M059J (cell line): ENCODE measurements at places on chromosomes 12 and 14.

DNA sequence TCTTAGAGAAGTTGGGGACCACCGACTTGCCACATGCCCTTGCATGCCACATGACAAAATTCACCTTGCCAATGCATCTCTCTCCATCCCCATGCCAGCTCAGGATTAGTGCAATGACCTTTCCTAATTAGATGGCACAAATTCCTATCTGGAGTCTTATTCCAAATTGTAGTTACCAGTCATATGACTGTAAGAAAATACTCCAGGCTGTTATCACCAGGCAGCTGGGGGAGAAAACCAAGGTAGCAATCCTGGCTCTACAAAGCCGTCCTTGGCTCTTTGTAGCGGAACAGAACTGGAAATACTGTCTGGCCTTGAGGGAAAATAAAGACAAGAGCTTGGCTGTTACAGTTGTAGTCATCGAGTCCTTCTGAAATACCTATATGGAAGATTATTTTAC lies 208.5 kb upstream of the DIO2 start:
- no peak for DNase-seq

GRCh38 chr14:45252366-45253069 lies 484 bp downstream of the MIS18BP1 start:
- DNase-seq, result peak; percentile 30

DNA sequence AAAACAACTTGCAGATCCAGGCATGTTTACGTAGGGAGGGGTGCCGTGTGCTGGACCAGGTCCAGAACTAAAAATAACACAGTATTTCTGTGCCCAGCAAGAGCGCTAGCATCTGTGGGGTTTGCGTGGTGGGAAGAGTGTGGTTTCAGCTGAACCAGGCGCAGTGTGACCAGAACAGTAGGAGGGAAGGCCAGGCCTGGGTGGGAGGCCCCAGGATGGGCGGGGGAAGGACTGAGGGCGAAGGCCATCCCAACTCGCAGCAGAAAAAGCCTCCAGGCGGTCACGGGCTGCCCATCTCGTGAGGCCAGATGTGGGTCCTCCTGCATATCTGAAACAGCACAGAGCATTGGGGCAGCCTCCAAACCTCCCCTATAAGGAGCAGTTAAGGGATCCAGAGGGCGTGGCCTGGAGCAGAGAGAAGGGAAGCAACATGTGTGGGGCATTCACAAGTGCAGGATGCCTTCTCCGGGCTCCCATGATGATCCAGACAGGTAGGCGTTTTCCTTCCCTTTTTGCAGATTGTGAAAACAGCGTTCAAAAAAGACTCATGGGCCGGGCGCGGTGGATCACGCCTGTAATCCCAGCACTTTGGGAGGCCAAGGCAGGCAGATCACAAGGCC lies 17.8 kb upstream of the CD9 start:
- DNase-seq, result peak; percentile 37

DNA sequence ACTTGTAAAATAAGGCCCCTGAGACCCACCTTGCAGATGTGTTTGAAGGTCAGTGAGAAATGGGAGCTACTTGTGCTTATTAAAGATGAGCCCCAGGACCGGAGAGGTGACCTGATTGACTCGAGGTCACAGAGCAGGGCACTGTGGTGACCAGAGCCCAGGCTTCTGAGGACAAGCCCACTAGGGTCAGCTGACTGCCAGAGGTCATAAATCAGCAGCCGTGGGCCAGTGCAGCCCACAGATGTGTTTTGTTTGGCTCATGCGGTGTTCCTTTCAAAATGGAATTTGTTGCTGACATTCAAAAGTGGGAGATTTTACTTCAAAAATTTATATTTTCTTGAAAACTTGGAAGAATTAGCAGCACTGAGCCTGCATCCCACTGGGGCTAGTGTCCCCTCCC lies 24.5 kb downstream of the JDP2 start:
- peak; percentile 29 for DNase-seq

DNA sequence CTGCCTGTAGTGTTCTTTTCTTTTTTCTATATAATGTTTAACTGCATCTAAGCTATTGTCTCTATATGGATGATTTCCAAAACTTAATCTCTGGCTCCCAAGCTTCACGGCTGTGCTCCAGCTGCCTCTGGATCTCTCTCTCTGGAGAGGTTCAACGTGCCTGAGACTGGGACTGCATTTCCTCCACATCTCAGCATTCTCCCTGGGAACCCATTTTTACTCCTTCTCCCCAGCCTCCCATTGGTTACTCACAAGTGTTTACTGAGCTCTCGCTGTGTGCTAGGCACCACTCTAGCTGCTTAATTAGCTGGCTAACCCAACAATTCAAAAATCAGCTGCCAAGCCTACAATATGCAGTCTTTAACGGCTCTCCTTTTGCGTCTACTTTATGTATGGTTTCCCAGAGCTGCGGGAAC lies 34.7 kb downstream of the FBXL14 start:
- DNase-seq, result no peak

DNA sequence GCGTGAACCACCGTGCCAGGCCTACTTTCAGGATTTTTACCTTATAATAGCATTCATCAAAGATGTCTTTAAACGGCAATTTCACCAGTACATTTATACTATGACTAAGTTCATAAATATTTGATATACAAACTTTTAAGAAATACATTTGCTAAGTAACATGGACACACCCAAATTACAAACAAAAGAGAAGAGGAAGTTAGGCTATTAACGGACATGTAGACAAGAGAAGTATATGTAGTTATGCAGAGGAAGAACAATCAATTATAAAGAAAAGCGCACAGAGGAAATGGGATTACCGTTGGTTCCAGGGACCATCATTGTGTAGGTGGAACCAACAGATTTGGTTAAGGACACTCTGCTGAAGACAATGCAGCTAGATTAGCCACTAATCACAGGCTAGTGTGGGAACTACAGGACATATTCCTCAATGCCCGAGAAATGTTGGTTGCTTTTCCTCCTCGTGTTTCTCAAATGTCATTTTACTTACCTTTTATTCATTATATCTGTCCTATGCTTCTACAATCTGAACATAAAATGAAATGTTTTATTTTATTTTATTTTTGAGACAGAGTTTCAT lies 24.0 kb upstream of the PKP2 start:
- DNase-seq, result peak; percentile 33

DNA sequence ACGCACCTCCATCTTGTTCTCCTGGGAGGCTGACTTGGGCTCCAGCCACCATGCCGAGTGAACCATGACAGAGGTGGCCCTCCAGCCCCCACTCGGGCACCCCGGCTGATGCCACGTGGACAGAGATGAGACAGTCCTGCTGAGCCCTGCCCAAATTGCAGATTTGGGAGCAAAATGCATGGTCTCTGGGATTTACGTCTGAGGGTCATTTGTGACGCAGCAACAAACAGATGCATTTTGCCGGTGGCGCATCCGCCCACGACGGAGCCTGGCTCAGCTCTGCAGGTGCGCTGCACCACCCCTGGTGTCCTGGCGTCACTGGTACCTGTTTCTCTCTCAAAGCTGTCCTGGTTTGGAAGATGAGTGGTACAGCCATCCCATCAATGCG lies 31.1 kb upstream of the INF2 start:
- no peak for DNase-seq

DNA sequence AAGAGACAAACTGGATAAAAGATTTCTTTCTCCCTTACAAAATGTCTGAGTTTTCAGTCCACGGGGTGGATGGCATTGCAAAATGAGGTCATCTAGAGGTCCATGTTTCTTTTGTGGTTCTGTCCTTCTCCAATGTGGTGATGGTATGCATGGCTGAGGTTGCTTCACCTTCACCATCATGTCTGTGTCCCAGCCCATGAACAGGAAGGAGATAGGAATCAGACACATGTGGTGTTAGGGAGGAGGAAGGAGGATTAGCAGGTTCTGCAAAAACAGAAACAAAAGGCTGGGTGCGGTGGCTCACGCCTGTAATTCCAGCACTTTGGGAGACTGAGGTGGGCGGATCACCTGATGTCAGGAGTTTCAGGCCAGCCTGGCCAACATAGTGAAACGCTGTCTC lies 11.0 kb upstream of the AEBP2 start:
- no peak for DNase-seq

GRCh38 chr14:94051115-94051514 lies 25.0 kb downstream of the OTUB2 start:
- DNase-seq, result no peak

DNA sequence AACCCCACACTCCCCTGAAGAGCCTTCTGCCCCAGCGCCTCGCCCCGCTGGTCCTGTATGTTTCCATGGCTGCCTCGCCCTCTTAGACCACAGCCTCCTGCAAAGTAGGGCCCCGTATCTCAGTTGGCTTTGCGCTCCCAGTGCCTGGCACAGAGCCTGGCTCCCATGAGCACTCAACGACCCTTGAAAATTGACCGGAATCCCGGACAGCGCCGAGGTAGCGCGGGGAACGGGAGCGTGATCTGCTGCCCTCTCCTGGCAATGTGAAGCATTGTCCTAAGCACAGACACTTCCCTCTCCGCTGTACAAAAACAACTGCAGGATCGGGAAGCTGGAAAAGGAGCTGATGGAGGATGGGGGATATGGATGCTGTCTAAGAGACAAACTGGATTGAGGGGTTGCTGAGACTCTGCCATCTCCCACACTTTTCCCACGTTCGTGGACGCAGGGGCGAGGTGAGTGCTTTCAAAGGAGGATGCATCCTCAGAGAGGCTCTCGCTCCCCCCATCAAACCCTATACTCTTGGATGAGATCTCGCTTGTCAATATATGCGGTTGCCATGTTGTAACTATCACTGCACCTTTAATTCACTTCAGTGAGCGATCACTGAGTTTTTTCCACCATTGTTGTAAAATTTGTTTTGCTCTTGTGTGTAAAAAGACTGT lies 10.7 kb upstream of the FKBP4 start:
- DNase-seq, result peak; percentile 34

GRCh38 chr14:62409626-62410300 lies 635.5 kb downstream of the KCNH5 start:
- DNase-seq, result peak; percentile 15

DNA sequence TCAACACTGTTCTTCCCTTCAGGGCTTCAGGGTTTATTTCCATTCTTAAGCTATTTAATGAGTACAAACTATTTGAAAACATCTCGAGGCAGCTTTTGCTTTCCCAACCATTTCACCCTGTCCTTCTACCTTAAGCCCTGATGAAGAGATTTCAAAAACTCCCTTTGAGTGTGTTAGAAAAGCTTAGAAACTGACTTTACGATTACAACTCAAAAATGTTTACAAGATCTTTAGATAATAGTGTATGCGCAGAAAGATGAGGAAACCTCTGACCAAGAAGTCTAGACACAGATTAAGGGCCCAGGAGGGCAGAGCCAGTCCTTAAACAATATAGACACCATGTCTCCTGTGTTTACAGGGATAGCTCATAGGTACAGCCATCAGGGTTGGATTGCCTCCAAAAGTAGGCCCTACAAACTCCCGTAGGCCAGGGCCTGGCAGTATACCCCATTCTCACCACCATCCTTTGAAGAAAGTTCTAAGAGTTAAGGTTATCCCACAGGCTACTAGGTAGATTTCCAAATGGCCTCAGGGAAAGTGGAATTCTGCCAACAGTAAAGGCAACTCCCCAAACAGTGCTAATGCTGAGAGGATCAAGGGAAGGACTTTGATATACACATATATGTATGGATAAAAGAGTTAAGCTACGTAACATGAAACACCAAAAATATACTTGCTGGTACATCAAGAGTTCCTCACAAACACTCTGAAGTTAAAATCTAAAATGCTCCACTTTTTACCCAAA lies 11.4 kb upstream of the SOS2 start:
- peak; percentile 66 for DNase-seq

GRCh38 chr14:55968741-55969140 lies 149.5 kb upstream of the PELI2 start:
- DNase-seq, result peak; percentile 4

DNA sequence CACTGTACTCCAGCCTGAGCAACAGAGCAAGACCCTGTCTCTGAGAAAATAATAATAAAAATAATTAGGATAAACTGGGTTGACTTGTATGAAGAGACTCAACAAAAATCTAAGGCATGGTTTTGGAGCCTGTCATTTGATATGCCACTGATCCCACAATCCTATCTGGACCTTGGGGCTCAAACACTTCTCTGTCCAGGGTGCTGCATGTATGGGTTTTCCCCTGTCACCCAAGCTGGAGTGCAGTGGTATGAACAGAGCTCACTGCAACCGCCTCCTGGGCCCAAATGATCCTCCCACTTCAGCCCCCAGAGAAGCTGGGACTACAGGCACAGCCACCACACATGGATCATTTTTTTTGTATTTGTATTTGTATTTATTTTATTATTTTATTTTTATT lies 5.3 kb upstream of the VSIG10 start:
- DNase-seq, result peak; percentile 25

DNA sequence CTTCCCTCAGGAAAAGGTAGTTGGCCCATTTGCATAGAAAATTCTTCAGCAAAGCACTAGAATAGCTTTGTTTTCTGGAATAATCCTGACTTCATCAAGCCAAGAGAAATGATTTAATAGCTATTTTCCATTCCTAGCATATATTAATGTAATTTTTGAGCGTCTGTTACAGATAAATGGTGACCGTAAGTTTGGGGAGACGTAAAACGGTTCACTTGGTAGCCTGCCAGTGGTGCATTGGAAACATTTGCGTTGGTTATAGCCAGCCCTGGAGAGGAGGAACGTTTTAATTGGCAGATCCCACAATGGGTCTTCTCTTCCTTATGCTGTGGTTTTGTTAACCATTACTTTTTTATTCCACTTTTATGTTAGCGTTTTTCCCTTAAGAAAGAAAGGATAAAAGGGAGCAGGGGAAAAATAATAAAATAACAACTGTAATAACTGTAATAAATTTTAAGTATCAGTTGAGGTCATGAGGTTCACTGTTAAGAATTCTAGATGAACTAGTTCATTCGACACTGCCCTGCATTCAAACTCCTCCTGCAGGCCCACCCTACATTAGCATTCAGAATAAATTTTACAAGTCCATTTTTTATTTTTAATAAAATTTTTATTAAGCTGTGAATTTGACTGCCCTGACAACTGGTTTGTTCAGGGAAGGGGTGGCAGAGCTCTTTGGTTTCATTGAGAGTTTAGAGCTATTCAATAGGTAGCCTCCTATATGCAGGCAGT lies 300.7 kb downstream of the ERC1 start:
- no peak for DNase-seq

- no peak for DNase-seq
Measured at GRCh38 chr12:10636124-10636523, 22.7 kb upstream of the MAGOHB start.

DNA sequence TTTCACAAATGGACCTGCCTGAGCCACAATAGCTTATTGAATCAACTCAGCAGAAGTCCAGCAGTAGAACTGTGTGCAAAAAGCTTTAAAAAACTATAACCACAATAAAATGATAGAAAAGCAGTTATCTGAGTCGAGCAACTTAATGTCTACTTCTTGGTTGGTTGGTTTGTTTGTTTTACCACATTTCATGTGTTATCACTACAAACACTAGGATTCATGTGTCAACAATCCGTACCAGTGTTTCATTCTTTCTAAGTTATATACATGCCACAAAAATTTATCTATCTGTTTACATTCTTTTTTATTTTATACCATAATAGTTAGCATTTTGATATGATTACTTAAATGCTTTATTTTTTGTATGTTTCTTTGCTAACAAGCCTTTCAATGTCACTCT lies 339.0 kb downstream of the KCNH5 start:
- DNase-seq, result no peak

GRCh38 chr14:34052658-34053014 lies 101.8 kb upstream of the EGLN3 start:
- peak; percentile 89 for DNase-seq
